Activated CD8-positive, alpha-beta T cell treated with anti-CD3 and anti-CD28 coated beads for 36 hours (primary cell): ENCODE measurements at places on chromosomes 13 and 19.

DNA sequence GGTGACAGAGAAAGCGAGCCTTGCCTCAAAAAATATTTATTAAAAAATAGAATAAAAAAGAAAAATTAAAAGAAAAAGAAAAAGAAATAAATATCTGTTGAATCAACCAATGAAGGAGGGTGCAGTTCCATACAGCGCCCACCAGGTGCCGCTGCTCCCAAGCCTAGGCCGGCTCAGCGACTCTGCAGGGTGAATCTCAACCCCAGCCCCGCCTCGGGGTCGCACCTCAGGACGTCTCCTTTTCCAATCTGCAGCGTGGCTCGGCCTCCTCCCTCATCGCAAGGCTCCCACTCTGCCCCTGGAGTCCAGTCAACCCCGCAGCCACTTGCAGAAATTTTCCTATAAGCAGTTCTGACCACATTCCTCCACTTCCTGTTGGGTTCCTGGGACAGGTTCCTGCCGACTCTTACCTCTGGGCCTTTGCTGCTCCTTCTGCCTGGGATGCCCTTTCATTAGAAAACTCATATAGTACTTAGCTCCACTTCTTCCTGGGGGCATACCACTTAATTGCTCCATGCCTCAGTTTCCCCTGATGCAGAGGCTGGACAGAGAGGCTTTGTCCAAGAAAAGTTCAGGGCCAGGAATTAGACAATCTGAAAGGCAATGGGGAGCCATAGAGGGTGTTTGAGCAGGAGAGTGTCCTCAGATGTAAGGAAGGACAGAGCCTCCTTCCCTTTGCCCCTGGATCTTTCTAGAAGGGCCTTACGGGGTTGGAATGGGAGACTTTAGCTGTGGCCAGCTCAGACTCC, 24.3 kb downstream of the NFILZ start:
- peak; percentile 77 for DNase-seq

DNA sequence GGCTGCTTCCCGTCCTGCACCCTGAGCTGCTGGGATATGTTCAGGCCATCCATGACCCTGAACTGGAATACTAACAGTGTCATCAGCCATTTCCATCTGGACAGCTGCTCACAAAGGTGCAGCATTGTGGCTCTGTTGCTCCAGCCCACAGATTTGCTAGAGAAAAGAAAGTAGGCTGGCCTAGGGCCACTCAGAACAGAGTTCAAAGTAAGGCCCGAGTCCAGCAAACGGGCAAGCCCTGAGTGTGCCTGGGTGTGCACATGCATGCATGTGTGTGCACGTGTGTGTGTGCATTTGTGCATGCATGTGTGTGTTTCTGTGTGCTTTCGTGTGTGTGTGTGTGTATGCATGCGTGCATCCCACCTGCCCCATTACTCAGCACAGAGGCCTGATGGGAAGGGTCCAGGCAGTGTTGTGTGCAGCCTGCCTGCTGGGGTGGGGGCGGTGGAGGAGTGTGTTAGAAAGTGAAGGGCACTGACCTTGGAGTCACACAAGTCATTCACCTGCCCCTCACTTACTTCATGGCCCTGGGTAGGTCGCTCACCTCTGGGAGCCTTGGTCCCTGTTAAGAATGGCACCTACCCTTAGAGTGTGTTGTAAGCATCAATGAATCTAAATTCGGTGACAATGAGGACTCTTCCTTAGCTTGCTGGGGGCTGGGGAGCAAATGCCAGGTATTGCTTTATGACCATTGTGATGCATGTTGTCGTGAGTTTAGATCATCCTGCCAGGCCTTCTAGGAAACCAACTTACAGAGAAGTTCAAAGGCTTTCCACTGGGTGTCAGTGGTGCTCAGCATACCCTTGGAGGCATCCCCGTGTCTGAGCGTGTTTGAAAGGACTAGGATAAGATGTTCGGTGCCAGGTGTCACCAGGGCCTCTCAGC, 53.2 kb downstream of the GPR12 start:
- DNase-seq, result peak; percentile 69

DNA sequence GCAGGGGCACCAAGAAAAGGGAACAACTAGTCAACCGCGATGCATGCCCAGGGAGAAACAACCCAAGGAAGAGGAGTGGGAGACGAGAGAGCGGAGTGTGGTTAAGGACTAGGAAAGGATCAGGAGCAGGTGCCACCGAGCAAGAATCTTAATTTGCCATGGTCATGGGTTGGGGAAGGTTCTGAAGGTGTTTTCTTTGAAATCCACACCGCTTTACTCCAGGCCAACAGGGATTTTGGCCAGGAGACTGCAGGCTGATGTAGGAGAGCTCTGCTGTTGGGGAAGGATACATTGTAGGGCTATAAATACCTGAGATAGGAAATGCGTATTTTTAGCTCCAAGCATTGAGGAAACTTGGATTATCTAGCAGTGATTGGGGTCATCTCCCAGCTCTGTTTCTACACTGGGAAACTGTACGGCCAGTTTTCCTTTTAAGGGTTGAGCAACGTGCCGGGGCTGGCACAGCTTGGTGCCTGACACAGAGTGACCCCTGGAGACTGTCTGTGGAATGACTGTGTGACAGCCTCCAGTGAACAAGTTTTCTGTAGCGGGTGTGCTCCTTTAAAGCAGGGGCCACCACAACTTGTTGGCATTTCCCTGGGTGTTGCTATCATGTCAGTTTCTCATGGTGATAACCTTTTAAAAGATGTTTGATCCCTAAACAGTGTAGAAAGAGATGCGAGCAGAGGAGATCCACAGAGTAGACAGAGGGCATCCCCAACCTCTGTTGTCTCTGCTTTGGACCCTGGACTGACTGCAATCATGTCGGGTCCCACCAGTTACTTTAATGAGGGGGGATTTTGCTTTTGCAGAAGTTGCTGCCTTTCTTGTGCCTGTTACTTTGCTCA, 34.3 kb downstream of the ZNF536 start:
- DNase-seq, result no peak

- no peak for DNase-seq
These were observed 16.1 kb downstream of the TTYH1 start for GRCh38 chr19:54431255-54431838.

- no peak for DNase-seq
These were observed 12.2 kb downstream of the SMAD9 start for GRCh38 chr13:36907821-36908220.

- no peak for DNase-seq
These were observed 54.8 kb upstream of the SOX1 start for GRCh38 chr13:112012016-112012704.

GRCh38 chr13:95100525-95101433, 200.5 kb downstream of the ABCC4 start:
- no peak for DNase-seq

GRCh38 chr13:65631078-65631477, 1599.1 kb downstream of the PCDH9 start:
- DNase-seq, result no peak

- DNase-seq, result no peak
These were observed 11.2 kb upstream of the TBC1D4 start for GRCh38 chr13:75493156-75493555.

DNA sequence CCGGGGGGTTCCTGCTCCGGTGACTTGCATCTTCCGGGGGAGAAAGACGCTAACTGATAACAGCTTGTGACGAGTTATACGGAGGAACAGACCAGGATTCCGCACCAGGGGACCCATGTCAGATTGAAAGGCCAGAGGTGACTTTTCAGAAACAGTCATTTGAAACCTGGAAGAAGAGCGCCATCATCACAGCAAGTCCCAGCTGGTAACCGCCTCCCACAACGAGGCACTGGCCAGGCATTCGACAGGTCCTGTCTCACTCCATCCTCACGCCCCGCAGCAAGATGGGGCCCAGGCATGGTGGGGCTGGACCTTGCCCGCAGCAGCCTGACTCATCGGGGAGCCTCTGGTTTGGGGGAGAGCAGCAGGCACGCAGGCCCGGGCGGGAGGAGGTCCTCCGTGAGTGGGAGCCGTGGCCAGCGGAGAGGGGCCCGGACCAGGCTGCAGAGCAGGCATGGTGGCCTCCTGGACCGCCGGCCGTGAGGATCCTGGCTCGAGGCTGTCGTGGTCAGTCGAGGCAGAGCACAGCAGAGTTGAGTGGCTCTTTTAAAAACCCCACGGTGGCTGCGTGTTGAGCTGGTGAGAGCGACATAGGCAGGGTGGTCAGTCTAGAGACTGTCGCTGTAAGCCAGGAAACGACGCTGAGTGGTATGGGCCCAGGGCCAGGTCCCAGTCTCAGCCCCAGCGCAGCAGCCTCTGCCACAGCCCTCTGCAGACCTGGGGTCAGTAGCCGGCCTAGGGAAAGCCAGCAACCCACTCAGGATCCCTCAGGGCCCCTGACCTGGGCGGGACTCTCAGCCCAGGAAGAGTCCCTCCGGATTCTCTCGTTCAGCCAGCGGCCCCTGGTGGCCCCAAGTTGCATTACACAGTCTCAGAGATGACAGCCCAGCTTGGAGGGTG, 94.9 kb upstream of the MCF2L start:
- DNase-seq, result peak; percentile 86

DNA sequence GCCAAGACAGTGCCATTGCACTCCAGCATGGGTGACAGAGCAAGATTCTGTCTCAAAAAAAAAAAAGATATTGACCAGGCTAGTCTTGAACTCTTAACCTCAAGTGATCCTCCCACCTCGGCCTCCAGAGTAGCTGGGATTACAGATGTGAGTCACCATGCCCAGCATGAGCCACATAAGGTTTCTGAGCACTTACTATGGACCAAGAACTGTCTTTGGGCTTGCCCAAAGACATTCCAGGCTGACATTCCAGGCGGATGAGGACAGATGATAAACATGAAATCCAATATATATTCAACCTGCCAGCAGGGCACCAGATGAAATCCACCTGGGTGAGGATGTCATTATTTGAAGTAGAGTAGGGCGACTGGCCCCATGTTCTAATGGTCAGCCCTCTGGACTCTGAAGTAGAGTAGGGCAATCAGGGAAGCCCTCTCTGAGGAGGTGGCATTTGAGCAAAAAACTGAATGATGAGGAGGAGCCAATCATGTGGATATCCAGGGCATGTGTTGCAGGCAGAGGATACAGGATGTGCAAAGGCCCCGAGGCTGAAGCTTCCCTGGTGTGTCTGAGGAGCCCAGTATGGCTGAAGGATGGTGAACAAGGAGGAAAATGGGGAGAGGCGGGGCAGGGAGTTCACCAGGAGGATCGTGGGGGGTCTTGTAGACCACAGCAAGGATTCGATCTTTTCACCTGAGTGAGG, 4.0 kb downstream of the C19orf38 start:
- no peak for DNase-seq

DNA sequence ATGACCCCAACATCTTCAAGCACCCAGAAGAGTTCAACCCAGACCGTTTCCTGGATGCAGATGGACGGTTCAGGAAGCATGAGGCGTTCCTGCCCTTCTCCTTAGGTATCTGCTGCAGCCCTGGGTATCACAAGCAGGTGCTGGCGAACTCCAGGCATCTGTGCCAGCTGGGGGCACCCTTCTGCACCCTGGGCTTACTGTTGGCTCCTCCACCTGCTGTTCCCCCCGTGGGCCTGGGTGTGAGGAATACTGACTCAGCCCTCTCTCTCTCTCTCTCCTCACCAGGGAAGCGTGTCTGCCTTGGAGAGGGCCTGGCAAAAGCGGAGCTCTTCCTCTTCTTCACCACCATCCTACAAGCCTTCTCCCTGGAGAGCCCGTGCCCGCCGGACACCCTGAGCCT, 13.0 kb downstream of the CYP2S1 start:
- DNase-seq, result no peak

DNA sequence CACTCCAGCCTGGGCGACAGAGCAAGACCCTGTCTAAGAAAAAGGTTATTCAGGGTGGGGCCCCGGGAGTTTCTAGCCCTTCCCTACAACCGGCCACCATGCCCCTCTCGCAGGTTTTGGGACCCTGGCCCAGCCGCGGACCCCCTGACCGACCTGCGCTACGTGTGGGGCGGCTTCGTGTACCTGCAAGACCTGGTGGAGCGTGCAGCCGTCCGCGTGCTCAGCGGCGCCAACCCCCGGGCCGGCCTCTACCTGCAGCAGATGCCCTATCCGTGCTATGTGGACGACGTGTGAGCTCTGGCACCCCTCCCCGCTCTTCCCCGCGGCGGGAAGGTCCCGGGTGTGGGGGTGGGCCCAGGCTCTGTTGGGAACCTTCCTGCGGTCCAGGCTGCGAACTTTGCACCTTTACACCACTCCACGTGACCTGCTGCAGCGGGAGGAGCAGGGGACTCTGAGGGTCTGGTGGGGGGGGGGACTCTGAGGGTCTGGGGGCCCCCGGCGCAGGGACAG, 6.3 kb downstream of the ABCA7 start:
- no peak for DNase-seq

GRCh38 chr19:1618157-1619093, 13.2 kb upstream of the UQCR11 start:
- DNase-seq, result peak; percentile 54

DNA sequence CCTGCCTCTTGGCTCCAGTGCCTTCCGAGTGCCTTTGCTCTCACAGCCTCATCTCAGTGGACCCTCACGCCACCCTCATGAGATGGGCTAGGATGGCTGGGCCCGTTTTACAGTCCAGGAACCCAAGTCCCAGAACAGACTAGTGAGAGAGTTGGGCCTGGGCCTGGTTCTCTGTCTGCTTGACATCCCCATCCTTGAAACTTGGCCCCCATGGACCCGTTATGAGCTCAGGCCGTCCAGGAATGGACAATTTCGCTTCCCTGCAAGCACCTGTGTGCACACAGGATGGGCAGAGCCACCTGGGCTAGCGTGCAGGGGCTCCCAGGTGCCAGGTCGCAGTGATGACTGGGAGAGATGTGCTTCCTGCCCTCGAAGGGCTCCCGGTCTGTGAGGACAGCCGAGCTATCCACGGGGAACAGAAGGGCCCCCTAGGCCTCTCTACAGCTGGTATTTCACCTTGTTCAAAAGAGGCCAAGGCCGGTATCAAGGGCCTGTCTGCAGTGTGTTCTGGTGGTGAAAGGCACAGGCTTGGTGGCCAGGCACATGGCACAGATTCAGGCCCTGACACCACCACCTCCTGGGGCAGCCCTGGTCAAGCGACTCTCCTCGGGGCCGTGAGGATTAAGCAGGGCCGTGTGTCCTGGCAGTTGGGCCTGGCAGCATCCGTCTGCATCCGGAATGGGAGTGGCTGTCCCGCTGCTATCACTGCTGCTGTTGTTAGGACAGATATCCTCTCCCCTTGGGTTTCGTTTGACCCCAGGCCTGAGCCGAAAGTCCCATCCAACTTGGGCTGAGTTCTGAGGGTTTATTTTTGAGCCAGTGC, 38.9 kb downstream of the CAPN12 start:
- no peak for DNase-seq

GRCh38 chr13:36359301-36359950, 13.2 kb upstream of the SPART start:
- no peak for DNase-seq

- no peak for DNase-seq
These were observed 665.7 kb upstream of the GPC6 start for GRCh38 chr13:92560883-92561282.

DNA sequence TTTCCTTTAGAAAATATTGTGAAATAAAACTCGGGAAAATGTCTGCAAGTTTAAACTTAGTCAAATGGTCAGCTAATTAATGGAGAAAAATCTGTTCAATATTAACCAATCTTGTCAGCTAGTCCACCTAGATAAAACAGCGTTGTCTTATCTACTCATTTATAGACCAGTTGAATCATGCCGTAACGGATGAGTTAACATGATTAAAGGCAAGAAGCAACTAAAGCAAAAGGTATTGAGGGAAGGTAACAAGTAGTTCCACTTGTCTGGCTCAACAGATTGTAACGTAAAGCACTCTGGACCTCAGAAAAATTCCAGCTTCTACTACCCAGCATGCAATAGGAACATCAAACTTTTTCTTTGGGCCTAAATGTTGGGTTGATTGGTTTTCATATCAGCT, 958.2 kb downstream of the DIAPH3 start:
- no peak for DNase-seq
